ENCODE measurements at places on chromosomes 1 and 21.

DNA sequence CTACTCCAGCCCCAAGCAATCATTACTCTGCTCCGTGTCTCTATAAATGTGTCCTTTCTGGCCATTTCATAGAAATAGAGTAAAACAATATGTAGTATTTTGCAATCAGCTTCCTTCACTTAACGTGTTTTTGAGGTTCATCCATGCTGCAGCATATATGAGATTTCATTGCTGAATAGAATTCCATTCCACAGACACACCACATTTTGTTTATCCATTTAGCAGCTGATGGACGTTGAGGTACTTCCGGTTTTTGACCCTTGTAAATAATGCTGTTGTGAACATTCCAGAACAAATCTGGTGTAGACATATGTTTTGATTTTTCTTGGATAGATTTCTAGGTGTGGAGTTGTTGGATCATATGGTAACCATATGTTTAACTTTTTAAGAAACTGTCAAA, 30.7 kb downstream of the ADAM30 start:
- DNase-seq = no peak

GRCh38 chr1:158246650-158247049, 7.6 kb upstream of the CD1A start:
- DNase-seq = no peak

DNA sequence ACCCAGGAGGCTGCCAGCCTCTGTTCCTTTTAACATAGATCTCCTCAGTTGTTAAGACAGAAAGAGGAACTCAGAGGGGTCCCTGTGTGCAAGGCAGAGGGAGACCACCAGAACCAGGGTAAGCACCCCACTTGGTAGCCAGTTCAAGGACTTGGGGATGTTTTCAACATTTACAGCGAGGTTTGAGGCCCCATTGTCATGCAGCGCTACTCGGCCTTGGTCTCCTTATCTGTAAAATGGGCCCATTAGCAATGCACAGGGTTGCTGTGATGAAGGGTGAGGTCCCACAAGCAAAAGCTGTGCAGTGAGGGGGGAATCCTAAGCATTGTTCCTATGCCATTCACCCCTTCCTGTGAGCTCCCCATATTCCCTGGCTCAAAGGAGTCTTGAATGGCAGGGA, 4.2 kb downstream of the SIM2 start:
- no peak for DNase-seq

DNA sequence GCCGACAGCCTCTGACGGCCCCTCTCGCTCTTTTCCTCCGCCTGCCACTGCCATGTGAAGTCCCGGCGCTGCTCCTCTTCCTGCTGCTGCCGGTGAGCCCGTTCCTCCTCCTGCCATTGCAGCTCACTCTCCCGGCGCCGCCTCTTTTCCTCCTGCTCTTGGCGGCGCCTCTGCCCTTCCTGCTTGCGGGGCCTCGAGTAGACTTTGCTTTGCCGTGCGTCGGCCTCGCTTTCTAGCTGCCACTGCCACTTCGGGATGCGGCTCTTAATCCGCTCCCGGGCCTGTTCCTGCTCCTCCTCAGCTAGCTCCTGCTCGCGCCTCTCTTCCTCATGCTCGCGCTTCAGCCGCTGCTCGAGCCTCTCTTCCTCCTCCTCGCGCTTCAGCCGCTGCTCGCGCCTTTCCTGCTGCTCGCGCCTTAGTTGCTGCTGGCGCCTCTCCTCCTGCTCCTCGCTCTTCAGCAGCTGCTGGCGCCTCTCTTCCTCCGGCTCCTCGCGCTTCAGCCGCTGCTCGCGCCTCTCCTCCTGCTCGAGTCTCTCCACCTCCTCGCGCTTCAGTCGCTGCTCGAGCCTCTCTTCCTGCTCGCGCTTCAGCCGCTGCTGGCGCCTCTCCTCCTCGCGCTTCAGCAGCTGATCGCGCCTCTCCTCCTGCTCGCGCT, 4.3 kb downstream of the TCHH start:
- no peak for DNase-seq

Data from activated T-cell treated with anti-CD3 and anti-CD28 coated beads for 1 hour (primary cell).